ENCODE measurements at places on chromosomes 7 and 10. TPM values are rescaled to one million over a fixed set of nuclear protein-coding genes. Genes with fewer than 3 reads are reported as not detected.

The CYP3A7 gene
- not detected for total RNA-seq

GRCh38 chr7:20299145-20299544, 31.6 kb upstream of the ITGB8 start:
- no peak for DNase-seq

GRCh38 chr10:50511492-50512213, 112.1 kb downstream of the SGMS1 start:
- no peak for DNase-seq

DNA sequence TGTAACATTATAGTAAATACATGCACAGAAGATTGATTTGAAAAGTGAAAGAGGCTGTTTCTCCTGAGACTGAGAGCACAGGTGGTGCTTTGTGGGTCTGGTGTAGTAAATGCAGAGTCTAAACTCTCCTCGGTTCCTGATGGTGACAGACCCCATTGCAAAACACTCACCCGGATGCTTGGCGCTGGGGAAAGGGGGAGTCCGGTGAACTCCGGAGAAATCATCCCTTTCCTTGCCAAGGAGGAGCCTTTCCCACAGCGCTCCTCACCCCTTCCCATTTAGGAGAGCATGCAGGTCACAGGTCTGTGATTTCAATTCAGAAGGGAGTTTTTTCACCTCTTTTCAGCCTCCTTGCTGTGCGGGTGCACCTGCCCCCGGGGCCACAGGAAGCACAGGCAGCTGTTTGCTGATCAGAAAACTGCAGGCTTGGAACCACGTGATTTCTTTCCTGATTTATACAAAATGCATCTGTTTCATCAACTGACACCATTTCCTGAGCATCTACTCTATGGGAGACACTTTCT, 75.6 kb upstream of the LYZL2 start:
- no peak for DNase-seq

DNA sequence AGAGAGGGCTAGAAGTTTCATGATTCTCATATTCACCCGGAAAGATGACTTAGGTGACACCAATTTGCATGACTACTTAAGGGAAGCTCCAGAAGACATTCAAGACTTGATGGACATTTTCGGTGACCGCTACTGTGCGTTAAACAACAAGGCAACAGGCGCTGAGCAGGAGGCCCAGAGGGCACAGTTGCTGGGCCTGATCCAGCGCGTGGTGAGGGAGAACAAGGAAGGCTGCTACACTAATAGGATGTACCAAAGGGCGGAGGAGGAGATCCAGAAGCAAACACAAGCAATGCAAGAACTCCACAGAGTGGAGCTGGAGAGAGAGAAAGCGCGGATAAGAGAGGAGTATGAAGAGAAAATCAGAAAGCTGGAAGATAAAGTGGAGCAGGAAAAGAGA, 5.3 kb downstream of the GIMAP4 start:
- no peak for DNase-seq

GRCh38 chr10:13678101-13678843, 91.5 kb downstream of the PRPF18 start:
- DNase-seq = no peak
